Fibroblast of skin of right quadriceps (primary cell): ENCODE measurements at places on chromosomes 3 and 15.

DNA sequence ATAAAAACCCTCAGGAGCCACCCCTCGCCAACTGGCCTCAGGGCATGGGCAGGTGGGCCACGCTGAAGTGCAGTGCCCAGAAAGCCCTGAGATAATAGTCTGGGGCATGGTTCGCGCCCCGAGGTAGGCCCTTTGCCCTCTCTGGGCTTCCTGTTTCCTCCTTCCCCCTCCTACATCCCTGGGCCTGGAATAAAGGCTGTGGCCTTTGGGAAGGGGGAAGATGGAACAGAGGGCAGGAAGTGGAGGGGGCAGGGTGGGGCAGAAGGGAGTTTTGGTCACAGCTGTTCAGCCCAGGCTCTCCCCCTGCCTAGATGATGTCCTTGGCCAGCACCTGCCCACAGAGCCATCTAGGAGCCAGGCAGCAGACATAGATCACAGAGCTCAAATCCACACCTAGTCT is 11.3 kb downstream of the CSRNP1 start:
- DNase-seq: no peak

GRCh38 chr3:154584041-154584440 is 154.1 kb upstream of the GPR149 start:
- no peak for DNase-seq

- DNase-seq: no peak
Measured at GRCh38 chr3:129016720-129017483, 15.8 kb downstream of the EFCC1 start.

- DNase-seq: peak; percentile 53
Measured at GRCh38 chr15:96270581-96271172, 59.8 kb upstream of the NR2F2 start.

GRCh38 chr15:91148243-91148642 is 48.2 kb downstream of the SV2B start:
- DNase-seq: no peak

DNA sequence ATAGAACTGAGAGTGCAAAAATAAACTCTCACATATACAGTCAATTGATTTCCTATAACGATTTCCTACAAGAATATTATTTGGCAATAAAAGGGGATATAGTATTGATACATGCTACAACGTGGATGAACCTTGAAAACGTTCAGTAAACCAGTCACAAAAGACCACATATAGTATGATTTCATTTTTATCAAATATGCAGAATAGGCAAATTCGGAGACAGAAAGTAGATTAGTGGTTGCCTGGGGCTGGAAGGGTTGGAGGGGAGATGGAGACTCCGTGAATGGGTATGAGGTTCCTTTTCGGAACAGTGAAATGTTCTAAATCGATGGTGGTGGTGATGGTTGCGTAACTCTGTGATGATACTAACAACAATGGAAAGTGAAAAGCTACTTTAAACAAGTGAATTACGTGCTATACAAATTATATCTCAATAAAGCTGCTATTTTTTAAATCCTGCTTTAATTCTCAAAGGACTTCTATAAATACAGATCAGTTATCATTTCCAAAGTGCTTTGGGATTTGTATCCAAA is 6.0 kb downstream of the APOD start:
- no peak for DNase-seq

DNA sequence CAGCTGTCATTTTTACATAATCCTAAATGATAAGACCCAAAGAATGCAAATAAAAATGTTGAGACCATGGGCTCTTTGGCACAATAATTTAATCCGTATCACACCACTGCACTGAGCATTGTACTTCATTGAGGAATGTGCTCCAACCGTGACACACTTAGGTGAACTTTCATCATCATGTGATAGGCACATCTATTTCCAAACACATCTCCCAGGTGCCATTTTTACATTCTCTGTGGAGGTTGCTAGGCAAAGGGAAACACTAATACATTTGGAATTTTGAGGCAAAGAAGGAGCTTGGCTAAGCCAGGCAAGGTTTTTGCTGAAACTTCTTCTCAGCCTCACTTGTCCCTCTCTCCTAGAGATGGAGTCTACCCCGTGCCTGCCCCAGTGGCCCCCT is 68.7 kb downstream of the LRTM1 start:
- peak; percentile 80 for DNase-seq

DNA sequence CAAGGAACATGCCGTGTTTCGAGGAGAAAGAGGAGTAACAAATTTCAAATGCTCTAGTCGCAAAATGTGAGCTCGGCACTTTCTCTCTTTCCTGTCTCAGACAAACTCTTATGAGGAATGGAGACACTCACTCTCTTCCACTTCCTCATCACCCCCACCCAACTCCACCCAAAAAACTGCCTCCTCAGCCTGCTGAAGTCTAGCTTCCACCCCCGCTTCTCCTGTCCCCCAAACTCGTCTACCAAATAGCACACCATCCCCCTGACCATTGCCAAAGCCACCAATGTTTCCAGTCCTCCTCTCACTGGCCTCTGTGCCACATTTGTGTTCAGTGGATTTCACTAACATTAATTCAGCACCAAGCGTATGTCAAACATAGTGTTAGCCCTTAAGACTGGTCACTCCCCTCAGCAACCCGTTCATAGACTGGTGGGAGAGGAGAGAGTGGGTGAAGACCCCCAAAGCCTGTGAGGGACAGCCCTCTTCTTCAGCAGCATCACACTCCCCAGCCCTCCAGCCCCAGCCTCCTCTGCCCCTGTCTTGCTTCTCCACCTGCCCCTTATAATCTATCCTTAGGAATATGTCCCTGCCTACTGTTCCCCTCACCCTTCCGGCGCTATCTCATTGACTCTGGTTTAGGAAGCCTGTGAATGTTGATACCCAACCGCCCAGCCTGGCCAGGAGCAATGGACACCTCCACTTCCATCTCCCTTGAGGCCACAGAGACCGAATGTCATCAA is 77.3 kb downstream of the FAM174B start:
- DNase-seq: no peak

DNA sequence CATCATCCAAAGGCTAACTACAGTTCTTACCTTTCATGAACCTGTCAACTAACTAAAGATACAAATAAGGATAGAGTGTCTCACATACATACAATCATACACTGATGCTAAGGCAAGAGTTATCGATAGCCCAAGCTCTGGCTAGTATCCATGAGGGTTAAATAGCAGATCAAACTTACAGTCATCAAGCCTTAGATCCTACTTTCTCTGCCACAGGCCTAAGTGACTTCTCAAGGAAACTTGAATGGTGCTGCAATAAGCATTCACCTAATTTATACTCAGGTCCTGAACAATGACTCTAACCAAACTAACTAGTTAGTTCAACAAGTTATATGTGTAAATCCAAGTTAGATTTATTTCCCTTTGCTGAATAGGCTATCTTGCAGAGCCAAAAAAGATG is 51.0 kb downstream of the ALDH1A2 start:
- DNase-seq: no peak

DNA sequence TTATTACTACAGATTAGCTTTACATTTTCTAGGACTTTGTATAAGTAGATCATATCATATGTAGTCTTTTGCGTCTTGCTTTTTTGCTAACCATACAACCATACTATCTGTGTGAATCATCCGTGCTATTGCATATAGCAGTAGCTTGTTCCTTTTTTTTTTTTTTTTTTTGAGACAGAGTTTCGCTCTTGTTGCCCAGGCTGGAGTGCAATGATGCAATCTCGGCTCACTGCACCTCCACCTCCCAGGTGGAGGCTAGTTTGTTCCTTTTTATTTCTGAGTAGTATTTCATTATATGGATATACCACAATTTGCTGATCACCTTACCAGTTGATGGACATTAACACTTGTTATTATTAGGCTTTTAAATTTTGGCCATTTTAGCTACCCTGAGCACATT is 54.5 kb upstream of the TBL1XR1 start:
- no peak for DNase-seq

DNA sequence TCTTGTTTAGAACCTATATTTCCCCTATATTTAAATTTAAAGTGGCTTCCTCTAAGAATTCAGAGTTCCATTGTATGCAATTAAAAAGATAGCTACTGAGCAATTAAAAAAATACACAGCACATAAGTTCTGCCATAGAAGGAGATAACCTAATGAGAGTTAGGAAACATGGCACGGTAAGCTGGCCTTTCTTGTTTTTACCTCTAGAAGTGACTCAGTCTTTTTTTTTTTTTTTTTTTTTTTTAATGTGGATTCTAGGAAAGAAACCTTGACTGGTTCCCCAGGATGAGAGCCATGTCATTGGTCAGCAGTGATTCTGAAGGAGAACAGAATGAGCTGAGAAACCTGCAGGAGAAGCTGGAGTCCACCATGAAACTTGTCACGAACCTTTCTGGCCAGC is 142.7 kb upstream of the BHLHE40 start:
- DNase-seq: no peak

- no peak for DNase-seq
Measured at GRCh38 chr3:37493485-37494080, 319.2 kb upstream of the LRRFIP2 start.

DNA sequence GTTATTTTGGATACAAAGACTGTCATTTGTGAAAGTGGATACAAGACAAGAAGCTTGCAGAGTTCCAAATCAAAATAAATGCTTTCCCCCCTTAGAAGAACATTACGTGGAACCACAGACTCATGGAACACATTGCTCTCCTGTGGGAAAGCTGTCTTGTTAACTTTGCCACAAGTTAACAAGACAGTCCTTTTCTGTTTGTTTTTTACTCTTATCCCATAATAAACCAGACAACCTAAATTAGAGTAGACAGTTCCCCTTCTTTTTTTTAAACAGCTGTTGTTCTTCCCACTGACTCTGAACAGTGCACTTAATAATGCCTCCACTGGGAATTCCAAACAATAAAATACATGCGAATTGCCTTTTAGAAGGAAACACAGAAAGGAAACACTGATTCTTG is 255.3 kb upstream of the UBE2E2 start:
- DNase-seq: no peak

DNA sequence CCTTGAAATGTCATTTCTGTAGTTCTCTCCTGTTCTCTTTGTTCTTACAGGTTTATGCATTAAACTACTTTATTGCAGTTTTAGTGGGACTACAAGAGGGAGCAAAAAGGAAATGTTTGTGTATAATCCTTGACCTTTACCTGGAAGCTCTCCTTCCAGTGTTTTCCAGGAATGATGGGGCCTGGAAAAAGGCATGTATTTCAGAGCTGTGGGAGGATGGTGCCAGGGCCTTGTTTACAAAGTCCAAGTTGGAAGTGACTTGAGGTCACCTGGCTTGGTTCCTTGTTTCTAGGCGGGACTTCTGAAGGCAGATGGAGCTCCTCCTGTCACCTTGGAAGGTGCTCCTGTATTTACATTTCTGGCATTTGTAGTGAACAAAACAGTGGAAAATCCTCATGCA is 15.1 kb downstream of the ACVR2B start:
- DNase-seq: no peak
